ENCODE measurements at places on chromosomes 5 and 9. TPM values are rescaled to one million over a fixed set of nuclear protein-coding genes. Genes with fewer than 3 reads are reported as not detected.

DNA sequence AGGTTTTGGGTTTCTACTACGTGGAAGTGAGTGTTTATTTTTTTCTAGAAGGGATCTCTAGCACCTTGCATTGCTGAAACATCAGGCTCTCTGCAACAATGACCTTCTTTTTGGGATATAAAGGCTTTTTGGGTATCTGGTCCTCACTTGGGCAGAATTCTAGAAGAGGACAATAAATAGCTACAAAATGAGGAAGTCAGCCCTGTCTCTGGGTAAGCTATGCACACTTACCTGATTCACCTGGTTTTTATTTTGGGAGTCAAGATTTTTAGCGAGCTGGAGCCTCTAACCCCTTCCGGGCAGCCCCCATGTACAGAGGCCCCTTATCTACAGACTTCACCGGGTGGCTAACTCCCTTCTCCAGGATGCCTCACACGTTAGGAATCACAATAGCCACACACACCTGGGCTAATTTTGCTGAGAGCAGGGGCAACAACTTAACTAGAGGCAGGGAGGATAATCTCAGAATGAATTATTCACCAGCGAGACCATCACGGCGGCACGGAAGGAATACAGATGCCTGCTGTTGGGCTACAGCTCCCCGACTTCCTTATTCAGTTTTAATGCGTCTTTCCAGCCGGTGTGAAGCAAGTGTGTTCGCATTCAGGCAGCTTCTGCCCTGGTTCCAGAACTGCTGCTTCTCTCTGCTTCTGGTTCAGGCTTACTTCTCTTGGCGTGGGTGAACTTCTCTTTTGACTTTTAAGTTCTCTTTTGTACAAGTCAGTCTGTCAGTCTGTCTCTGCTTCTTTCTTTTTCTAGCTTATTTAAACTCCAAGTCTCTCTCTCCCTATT is 341.0 kb upstream of the PANK3 start:
- H3K4me1 ChIP-seq = peaks cover 10% of the 10 kb centered on the region
- DNase-seq = no peak
- H3K27me3 ChIP-seq = peaks cover 3% of the 10 kb centered on the region
- no peak overlapping the region for H3K27ac ChIP-seq
- H3K36me3 ChIP-seq = no peaks in the 10 kb centered on the region

- no peaks in the 10 kb centered on the region for H3K4me1 ChIP-seq
- H3K27ac ChIP-seq = no peak overlapping the region
- DNase-seq = no peak
- H3K4me3 ChIP-seq = no peak overlapping the region
- no peaks in the 10 kb centered on the region for H3K36me3 ChIP-seq
- H3K27me3 ChIP-seq = no peaks in the 10 kb centered on the region
These were observed 303.8 kb downstream of the EDIL3 start for GRCh38 chr5:84080908-84081307.

DNA sequence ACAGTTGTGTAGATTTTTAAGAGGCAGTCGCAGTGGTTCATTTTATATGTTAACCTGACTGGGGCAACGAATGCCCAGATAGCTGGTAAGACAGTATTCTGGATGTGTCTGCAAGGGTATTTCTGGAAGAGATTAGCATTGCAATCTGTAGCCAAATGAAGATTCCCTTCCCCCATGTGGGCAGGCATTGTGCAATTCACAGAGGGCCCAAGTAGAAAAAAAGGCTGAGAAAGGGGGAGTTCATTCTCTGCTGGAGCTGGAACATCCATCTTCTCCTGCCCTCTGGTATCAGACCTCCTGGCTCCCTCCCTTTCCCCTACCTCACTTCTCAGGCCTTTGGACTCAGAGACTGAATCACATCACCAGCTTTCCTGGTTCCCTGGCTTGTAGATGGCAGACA is 70.6 kb downstream of the TENT4A start:
- no peaks in the 10 kb centered on the region for H3K27me3 ChIP-seq
- H3K27ac ChIP-seq = no peak overlapping the region
- H3K36me3 ChIP-seq = no peaks in the 10 kb centered on the region
- DNase-seq = no peak
- no peak overlapping the region for H3K4me3 ChIP-seq

GRCh38 chr5:167573370-167574127 is 717.9 kb upstream of the WWC1 start:
- no peak overlapping the region for H3K27ac ChIP-seq
- H3K4me3 ChIP-seq = peak overlapping the region; percentile 28
- no peaks in the 10 kb centered on the region for H3K36me3 ChIP-seq

DNA sequence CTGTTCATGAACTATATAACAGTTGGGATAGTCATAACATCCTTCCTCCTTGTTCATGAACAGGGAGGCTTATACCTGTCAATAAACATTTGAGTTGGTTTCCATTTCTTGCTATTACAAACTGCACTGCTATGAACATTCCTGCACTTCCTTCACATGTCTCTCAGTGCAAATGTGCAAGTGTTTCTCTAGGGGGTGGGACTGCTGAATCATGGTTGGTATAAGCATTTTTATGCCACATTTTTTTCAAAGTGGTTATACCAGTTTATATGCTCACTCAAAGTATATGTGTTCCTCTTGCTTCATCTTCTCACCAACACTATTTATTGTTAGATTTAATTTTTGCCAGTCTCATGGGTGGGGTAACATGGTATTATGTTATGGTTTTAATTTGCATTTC is 25.8 kb upstream of the TPD52L3 start:
- H3K27ac ChIP-seq = no peak overlapping the region
- no peaks in the 10 kb centered on the region for H3K36me3 ChIP-seq
- no peak overlapping the region for H3K4me3 ChIP-seq
- peaks cover 4% of the 10 kb centered on the region for H3K4me1 ChIP-seq
- no peaks in the 10 kb centered on the region for H3K27me3 ChIP-seq

DNA sequence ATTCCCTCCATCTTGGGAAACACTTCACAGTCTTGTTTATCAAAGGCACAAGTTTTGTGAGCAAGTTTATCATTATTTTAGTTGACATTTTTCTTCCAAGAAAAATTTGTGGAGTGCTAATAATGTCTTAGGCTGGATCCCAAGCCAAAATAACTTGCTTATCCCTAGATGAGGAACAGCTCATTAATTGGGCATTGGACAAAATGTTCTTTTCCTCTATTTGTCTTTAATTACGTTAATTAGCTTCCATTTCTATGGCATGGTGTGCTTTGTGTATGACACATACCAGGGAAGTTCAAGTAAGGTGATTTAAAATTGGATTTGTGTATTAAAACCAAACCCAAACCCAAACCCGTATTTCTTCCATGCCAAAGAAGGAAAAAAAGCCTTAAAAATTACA is 379.5 kb downstream of the SH3GL2 start:
- no peaks in the 10 kb centered on the region for H3K4me1 ChIP-seq
- no peak overlapping the region for H3K27ac ChIP-seq
- DNase-seq = no peak
- H3K36me3 ChIP-seq = no peaks in the 10 kb centered on the region
- no peak overlapping the region for H3K4me3 ChIP-seq

LTC4S gene
- 4.7 TPM for total RNA-seq

- H3K36me3 ChIP-seq = no peaks in the 10 kb centered on the region
- H3K27ac ChIP-seq = no peak overlapping the region
- DNase-seq = no peak
- no peaks in the 10 kb centered on the region for H3K27me3 ChIP-seq
- H3K4me1 ChIP-seq = no peaks in the 10 kb centered on the region
- H3K4me3 ChIP-seq = no peak overlapping the region
These were observed 394.3 kb downstream of the OSTF1 start for GRCh38 chr9:75482566-75482965.

DNA sequence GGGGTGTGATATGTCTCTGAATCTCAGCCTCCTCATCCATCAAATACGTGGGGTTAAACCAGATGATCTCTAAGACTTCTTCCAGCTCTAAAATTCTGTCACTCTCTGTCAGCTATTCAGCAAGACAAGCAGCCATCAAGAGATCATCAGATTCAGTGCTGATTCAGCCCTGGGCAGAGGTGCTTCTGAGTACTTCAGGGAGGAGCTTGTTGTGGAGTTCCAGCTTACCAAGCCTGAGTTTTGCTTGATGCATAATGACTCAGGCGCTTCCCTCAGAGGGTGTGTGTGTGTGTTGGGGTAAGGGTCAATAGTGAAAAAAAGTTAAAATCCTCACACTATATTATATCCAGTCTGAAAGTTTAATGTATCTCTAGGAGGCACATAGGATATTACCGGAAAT is 29.6 kb upstream of the TAF1L start:
- H3K4me3 ChIP-seq = no peak overlapping the region
- DNase-seq = no peak
- H3K27me3 ChIP-seq = no peaks in the 10 kb centered on the region
- no peak overlapping the region for H3K27ac ChIP-seq

DNA sequence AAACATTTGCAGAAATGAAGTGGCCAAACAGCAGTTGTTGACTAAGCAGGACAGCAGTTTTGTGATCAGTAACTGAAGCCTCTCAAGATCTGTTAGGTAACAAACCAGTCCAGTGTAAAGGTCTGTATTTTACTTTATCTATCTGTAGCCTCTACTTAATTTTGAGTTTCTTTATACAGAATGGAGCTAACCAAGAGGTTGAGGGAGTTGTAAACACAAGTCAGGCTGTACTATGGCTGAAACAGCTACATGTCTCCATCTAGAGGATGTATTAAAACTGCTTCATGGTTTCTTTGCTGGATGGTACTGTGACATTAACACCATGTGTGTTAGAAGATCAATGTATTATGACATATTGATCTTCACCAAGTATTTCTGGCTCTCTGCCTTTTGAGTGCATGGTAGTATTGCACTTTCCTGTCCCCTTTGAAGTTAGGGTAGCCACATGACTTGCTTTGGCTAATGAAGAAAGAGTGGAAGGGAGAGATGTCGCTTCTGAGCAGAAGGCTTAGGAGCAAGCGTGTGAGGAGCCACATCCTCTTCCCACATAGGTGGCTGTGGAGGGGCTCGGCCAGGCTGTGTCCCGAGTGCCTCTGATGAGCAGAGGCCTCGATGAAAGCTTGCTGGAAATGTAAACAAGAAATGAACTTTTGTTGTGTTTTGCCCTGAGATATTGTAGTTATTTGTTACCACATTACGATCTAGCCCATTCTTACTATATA is 105.6 kb upstream of the PCA3 start:
- no peak overlapping the region for H3K27ac ChIP-seq
- no peaks in the 10 kb centered on the region for H3K36me3 ChIP-seq
- no peaks in the 10 kb centered on the region for H3K27me3 ChIP-seq
- H3K4me3 ChIP-seq = no peak overlapping the region
- DNase-seq = no peak

GRCh38 chr9:95038666-95039065 is 278.8 kb downstream of the FANCC start:
- no peak for DNase-seq
- peaks cover 73% of the 10 kb centered on the region for H3K4me1 ChIP-seq
- H3K27ac ChIP-seq = peak overlapping the region; percentile 83
- H3K36me3 ChIP-seq = peaks cover 8% of the 10 kb centered on the region
- no peaks in the 10 kb centered on the region for H3K27me3 ChIP-seq
- no peak overlapping the region for H3K4me3 ChIP-seq

RNF180 gene
- total RNA-seq = 20.9 TPM

DNA sequence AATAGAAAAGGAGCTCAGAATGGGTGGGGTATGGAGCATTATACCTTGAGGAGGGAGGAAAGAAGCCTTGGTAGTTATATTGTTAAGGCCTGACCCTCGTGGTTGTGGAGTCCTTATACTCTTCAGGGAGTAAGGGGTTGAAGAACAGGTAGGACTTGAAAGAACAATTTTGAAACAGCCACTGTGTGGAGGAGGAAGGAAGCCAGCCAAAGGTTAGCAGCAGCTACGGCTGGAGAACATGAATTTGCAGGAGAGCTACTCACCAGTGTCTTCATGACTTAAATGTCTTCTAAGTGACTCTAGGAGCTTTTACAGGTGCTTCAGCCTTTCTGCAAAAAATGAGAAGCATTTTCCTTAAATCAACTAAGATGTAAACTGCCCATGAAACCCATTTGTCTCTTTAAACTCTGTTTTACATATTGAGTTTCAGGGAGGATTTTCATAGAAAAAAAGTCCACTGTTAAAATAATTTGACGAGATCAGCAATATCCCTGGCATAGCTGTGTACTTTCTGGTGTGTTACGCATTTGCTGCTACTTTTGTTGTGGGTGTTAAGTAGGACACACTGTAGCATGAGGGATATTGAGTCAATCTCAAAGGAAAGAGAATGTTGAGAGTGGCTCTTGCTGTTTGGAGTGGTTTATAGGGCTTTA is 110.6 kb upstream of the ELL2 start:
- DNase-seq = no peak
- no peaks in the 10 kb centered on the region for H3K27me3 ChIP-seq
- no peak overlapping the region for H3K27ac ChIP-seq
- H3K4me1 ChIP-seq = peaks cover 17% of the 10 kb centered on the region
- H3K36me3 ChIP-seq = no peaks in the 10 kb centered on the region

- no peak overlapping the region for H3K27ac ChIP-seq
- DNase-seq = no peak
- H3K4me3 ChIP-seq = no peak overlapping the region
- H3K36me3 ChIP-seq = no peaks in the 10 kb centered on the region
- H3K4me1 ChIP-seq = peaks cover 7% of the 10 kb centered on the region
- H3K27me3 ChIP-seq = no peaks in the 10 kb centered on the region
These were observed 184.5 kb upstream of the KLF4 start for GRCh38 chr9:107673861-107674720.
